ENCODE measurements at places on chromosomes 1 and 21. TPM values are rescaled to one million over a fixed set of nuclear protein-coding genes. Genes with fewer than 3 reads are reported as not detected.
A peak's percentile ranks its signal among the peaks of the same experiment; 100 is the strongest.

Gene KMO
- total RNA-seq: not detected

Gene AGBL4
- not detected for total RNA-seq

Gene S100A3
- total RNA-seq: 2.3 TPM

Gene F5
- not detected for total RNA-seq

Gene PHLDA3
- 190 TPM for total RNA-seq

Gene IFI44L
- total RNA-seq: 0.13 TPM

Gene SIPA1L2
- 16.6 TPM for total RNA-seq

Gene CRYBG2
- total RNA-seq: 19.5 TPM

Gene GJC2
- 2.9 TPM for total RNA-seq

Gene F3
- 618 TPM for total RNA-seq

Gene KLHL12
- total RNA-seq: 71.6 TPM

DNA sequence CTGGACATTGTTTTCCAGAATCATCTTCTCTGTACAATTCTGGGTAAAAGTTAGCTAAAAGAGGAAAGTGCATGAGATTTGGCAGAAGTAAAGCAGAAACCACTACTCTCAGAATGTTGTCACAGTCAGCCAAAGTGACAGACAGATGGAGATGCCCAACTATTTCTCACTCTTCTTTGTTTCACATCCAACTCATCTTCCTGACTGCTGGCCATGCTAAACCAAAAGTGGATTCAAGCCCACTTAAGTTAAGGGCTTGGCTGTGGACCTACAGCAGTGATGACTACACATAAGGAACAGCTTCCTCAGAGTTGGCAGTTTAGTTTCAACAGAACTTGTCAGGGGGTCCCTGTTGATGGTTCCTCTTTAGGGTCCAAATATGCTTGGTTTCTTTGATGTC is 730.2 kb downstream of the LRRIQ3 start:
- no peak for DNase-seq

DNA sequence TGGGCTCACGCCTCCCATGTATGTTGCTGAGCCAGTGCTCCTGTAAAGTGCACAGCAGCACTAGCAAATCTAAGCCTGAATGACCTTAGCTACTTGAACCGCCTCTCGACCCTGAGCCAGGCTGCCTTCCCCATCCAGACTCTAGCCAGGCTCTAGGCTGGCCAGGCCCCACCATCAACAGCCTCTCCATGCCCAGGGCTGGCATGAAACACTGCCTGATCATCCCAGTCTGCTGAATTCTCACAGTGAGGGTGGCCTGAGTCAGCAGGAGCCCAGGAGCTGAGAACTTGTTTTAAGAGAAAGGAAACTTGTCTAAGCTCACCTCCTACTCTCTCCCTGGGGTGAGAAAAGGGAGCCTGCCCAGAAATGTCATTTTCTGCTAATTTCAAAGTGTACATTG is 733.3 kb downstream of the PTPRU start:
- DNase-seq: peak; percentile 7

DNA sequence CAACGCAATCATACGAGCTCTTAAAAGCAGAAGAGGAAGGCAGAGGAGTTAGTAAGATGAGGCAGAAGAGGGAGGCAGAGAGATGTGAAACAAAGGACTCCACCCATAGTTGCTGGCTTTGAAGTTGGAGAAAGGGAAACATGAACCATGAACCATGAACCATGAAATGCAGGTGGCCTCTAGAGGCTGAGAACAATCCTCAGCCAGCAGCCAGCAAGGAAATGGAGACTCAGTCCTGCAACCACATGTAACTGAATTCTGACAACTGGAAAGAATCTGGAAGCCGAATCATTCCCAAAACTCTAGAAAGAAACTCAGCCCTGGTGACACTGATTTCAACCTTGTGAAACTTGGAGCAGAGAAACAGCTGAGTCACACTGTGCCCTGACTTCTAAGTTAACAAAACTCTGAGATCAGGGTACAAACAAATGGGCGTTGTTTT is 10.1 kb downstream of the DIPK1A start:
- DNase-seq: peak; percentile 79

- DNase-seq: no peak
Measured at GRCh38 chr1:181545395-181545794, 62.1 kb downstream of the CACNA1E start.

GRCh38 chr1:28642056-28642846 is 616 bp downstream of the TAF12 start:
- peak; percentile 24 for DNase-seq

GRCh38 chr1:227673441-227673840 is 61.7 kb downstream of the JMJD4 start:
- DNase-seq: no peak

DNA sequence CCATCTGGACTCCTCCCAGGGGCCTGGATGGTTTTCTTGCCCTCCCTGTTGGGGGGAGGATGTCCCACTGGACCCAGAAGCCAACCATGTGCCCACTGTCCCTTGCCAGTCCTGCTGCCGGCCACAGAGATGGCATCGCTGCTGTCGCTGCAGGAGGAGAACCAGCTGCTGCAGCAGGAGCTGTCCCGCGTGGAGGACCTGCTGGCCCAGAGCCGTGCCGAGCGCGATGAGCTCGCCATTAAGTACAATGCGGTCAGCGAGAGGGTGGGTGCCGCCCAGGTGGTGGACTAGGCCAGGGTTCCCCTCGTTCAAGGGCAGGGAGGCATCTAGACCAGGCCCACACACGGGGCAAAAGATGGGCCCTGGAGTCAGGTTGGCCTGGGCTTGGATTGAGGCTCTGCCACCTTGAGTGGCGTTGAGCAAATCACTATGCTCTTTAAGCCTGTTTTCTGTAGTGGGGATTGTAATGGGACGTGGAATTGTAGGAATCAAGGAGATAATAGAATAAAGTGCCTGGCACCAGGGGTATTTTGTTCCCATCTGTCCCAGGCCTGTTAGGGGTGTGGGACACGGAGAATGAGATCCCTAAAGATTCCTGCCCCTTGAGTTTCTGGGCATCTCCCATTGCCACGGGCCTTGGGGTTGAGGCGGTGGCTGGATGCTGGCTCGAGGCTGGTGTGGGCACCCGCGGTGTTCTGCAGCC is 2.6 kb downstream of the CROCC start:
- DNase-seq: no peak

- DNase-seq: no peak
Measured at GRCh38 chr1:117188170-117188815, 22.4 kb downstream of the VTCN1 start.

DNA sequence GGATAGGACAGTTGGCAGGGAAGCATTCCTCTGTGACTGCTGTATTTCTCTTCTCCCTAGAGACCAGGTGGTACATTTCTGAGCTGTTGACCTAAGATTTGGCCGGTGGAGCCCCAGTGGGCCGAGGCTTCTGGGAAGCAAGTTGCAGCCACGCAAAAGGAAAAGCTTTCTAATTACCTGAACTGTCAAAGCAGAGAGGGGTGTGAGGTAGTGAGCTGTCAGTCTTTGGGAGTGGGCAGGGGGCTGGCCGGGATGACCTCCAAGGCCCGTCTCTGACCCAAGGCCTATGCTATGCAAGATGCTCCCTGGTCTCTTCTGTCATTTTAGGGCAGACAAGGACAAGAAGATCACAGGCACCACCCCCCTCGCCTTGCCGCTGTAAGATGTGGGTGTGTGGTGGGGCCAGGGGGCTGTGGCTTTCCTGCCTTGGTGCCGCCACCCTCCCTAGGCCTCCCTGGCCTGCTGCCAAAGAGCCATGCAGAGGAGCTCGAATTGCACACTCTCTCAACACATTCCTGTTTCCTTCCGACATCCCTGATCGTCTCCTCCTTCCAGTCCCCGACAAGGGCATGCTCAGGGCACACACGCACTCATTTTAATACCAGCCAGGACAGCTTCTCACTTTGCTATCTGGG is 7.7 kb downstream of the PADI1 start:
- DNase-seq: peak; percentile 68

- DNase-seq: no peak
Measured at GRCh38 chr1:50917138-50918137, 42.6 kb downstream of the FAF1 start.

DNA sequence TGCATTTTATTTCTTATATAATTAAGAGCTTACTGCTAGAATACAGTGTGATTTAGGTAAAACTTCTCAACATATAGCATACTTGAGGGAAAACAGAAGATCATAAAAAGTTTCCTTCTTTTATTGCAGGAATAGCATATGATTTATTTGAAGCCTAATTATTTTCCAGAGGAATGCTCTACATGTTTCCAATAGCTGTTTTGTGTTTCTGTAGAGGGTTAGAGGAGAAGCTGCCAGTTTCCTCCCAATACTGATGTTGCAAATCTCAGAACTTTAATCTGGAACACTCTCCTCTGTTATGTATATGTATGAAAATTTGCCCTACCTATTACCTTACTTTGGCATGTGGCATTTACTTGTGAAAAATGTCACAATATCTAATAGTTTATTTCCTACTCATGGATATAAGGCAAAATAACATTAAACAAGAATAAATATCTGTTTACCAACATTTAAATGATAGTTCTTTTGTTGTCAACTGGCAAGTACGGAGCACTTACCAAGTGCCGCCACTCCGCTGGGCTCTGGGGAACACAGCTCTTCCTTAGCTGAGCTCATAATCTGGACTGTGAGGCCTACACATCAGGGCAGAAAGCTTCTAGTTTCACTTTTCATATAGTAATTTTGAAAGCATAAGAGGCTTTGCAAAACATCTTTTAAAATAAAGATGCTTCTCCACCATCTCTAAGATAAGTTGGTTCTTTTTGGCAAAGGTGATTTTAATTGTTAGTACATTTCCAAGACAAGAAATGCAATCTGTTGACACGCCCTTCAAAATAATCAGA is 239.8 kb upstream of the C1orf105 start:
- peak; percentile 30 for DNase-seq

DNA sequence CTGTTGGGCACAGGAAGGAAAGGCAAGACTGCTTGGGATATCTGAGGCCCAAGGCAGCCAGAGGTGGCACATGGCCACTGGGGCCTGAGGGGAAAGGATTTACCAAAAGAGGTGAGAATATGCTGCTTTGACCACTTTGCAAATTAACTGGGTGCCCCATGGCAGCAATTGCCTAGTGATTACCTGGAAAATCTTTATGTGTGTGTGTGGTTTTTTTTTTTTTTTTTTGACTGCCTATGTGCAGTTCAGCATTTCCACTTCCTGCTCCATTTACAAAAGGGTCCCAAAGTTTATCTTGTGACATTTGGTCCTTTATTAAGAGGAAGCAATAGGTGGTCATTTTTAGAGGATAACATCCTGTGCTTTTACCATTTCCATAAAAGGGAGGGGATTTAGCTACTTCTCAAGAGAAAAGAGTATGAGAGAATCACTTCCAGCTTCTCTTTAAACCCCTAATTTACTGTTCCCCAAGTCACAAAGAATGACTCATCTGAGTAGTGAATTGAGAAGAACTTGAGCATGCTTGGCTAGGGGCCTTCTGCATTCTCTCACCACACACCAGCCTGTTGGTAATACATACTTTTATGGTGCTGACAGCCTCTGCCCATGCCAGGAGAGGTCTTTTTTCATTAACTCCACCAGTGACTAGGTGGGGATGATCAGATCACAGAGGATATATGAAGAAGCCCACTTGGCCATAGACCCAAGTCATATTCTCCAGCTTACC is 52.1 kb downstream of the SYDE2 start:
- DNase-seq: no peak

DNA sequence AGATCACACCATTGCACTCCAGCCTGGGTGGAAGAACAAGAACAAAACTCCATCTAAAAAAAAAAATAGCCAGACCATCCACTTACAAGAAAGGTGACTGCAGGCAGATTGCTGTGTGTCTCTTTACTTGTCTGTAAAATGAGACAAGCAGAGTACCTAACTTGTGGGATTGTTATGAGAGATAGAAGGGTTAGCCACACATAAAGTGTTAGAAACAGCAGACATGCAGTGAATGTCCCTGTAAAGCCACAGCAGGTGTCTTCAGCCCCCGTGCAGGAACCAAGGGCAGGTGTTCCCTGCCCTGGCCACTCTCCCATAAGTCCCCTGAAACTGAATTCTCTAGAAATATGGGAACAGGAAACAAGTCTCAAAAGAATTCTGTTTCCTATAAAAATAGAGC is 40.8 kb upstream of the EFHD2 start:
- DNase-seq: no peak

DNA sequence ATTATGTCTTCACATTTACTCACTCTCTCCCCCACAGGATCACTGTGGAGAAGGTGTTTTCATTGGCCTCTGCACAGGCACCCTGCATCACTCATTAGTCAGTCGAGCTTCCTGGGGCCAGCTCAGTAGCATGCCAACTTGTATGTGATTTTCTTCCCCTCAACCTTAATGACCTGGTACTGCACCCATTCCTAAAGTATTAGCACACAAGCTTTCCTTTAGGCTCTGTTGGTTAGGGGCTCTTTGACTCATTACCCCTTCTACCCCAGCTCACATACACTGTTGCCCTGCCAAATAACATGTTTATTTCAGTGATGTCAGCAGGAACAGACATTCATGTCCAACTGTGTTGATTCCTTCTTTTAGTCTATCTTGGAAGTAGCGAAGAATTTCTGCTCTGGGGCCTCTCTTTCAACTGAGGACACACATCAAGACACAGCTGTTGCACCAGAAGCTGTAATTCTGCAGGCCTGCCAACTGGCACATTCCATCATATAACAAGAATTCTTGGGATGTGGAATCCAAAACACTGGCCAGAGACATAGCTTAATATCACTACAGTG is 603.5 kb upstream of the ADAMTS5 start:
- peak; percentile 97 for DNase-seq

GRCh38 chr1:11158291-11158690 is 30.9 kb upstream of the ANGPTL7 start:
- no peak for DNase-seq

- peak; percentile 59 for DNase-seq
Measured at GRCh38 chr1:19073311-19074186, 117.1 kb upstream of the IFFO2 start.

GRCh38 chr1:20493839-20494608 is 8.0 kb upstream of the CAMK2N1 start:
- peak; percentile 86 for DNase-seq

DNA sequence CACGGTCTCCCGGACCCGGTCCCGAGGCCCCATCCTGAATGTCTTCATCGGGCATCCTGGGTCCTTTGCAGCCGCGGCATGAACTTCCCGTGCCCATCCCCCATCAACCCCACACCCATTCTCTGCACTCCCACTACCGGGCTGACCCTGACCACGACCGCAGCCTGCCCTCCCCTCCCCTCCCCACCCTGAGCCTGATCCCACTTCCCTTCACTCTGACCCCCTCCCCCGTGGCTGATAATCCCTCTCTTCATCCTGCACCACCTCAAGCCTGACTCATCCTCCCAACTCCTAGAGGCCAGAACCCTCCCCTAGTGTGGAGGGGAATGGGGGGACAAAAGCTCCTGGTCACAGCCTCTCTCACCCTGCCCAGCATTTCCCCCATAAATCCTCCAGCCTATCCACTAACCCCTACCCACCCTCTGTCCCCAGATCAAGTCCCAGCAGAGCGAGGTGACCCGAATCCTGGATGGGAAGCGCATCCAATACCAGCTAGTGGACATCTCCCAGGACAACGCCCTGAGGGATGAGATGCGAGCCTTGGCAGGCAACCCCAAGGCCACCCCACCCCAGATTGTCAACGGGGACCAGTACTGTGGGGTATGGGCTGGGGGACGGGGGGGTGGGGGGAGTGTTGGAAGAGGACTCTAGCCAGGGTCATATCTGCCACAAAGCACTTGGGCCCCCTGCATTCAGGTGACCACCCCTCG is 602 bp downstream of the SH3BGRL3 start:
- peak; percentile 41 for DNase-seq

GRCh38 chr1:223298701-223299100 is 65.3 kb downstream of the SUSD4 start:
- no peak for DNase-seq

All from bronchial epithelial cell (primary cell).